ENCODE measurements at places on chromosomes 11 and 22.

GRCh38 chr22:26215736-26216135 lies 46.5 kb downstream of the SEZ6L start:
- no peak for DNase-seq

- DNase-seq = no peak
Observed at GRCh38 chr11:67670316-67671210, 3.9 kb downstream of the ALDH3B2 start.

GRCh38 chr11:95512682-95513081 lies 276.9 kb downstream of the FAM76B start:
- DNase-seq = peak; percentile 77

DNA sequence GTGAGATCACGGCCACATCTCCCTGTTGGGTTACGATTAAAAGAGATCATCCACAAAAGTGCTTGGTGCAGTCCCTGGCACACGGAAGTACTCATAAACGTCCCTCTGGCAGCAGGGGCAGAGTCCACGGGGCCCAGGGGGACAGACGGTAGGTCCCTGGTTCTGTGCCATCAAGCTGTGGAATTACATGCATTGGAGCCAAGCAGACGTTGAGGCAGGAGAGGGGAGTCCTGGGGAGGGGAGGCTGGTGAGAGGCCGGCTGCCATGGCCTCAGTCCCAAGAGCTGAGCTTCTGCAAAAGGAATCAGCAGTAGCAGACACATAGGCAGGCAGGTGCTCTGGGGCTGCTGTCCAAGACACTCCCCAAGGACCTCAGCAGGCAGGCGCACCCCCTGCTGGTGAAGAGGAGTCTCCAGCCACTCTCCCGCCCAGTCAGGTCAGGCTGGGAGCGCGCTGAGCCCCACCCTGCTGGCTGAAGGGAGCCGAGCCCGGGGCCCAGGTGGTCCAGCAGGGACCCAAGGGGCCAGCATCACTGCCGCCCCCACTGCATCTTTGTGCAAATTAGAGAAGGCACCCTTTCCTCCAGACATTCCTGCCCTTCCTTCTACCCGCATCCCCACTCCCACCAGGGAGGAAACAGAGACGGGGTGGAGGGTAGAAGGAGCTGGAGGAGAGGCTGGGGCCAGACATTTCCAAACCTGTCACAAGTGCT lies 7.6 kb upstream of the KCTD17 start:
- peak; percentile 61 for DNase-seq

GRCh38 chr11:60348116-60348515 lies 21.1 kb downstream of the MS4A6E start:
- no peak for DNase-seq

GRCh38 chr22:41555325-41555982 lies 5.4 kb upstream of the CSDC2 start:
- no peak for DNase-seq

GRCh38 chr11:74485868-74486267 lies 7.7 kb downstream of the LIPT2 start:
- DNase-seq = no peak

GRCh38 chr11:62141111-62142042 lies 17.6 kb downstream of the INCENP start:
- no peak for DNase-seq

GRCh38 chr22:47690166-47690565 lies 927.7 kb downstream of the TBC1D22A start:
- DNase-seq = no peak

DNA sequence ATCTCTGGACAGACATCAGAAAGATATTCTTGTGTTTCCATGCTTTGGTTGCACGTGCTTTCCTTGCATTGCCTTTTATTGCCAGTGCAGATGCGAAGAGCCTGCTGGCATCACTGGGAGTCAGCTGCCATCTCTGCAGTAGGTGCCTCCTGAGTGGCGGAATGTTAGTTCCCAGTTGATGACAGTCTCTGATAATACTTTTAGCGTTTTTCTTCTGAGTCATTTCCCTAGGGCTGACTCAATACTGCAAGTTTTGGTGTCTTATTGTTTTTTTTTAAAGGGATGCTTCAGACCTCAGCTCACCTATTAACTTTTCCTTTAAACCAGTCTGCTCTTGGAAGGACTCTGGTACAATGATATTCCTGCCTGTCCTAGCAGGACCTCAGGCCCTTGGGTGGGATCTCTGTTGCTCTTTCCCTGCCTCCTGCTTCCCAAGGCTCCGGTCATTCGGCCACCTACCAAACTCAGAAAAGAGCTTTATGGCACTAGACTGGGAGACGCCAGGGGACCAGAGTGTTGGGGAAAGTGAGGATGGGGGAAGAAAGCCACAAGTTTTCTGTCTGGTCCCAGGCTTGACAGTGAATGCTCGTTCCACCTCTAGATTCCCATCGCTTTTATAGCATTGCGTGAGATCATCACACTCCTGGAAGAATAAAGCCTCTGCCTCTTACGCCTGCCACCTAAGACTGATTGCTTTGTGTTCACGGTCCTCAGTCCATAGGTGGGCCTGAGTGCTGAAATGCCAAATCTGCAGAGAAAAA lies 308.7 kb downstream of the DDX10 start:
- DNase-seq = no peak

DNA sequence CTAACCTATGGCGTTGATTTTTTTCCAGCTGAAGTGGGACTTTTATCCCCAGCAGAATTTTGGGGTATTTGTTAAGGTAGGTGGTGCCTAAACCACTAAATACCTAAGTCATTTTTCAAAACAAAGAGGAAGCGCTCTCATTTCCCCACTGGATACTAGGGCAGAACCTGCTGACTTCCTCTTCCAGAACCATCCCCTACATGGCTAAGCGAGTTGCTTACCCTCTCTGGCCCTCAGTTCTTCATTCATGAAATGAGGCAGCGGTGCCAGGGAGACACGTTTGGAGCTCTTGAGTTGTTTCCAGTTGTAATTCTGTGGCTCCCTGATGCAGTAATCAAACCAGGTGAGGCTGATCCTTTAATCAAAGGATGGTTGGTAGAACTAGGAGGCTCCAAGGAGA lies 10.0 kb upstream of the MTMR3 start:
- DNase-seq = no peak

GRCh38 chr11:76666408-76666807 lies 4.1 kb downstream of the LRRC32 start:
- no peak for DNase-seq
